ENCODE measurements at places on chromosomes 6 and 20.

GRCh38 chr6:15522856-15523529 is 139.8 kb downstream of the DTNBP1 start:
- DNase-seq: no peak

GRCh38 chr20:54123587-54124180 is 50.1 kb downstream of the CYP24A1 start:
- DNase-seq: peak; percentile 99

DNA sequence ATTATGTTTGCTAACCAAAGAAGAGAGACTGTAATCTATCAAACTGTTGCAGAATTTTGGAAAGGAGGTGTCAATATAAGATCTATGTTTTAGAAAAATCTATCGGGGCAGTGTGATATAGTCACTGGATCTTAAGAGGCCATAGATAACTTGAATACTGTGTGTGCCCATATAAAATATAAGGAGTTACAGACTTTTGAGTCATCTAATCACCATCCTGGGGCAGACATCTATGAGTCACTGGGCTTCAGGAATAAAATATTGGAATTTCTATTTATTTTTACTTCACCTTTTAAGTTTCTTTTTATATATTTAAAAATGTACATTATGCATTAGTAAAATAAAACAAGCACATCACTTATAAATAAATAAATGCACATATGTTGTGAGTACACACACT is 509.3 kb upstream of the MAN1A1 start:
- peak; percentile 8 for DNase-seq

DNA sequence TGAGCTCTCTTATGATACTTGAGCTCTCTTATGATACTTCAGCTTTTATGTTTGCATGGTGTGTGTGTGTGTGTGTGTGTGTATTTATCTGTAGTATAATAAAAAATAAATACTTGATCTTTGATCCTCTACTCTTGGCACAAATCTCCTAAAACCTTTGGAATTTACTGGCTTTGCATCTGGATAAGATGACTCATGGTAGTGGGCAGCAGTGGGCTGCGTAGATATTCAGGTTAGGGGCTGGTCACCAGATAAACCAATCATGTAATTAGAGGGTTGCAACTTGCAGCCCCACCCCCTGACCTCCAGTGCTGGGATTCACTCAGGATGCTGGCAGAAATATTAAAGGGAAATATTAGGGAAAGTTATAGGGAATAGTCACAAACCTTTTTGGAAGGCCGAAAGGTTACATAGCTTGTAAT is 151.9 kb upstream of the COL21A1 start:
- peak; percentile 10 for DNase-seq

GRCh38 chr6:101799531-101799930 is 406.0 kb downstream of the GRIK2 start:
- DNase-seq: no peak

DNA sequence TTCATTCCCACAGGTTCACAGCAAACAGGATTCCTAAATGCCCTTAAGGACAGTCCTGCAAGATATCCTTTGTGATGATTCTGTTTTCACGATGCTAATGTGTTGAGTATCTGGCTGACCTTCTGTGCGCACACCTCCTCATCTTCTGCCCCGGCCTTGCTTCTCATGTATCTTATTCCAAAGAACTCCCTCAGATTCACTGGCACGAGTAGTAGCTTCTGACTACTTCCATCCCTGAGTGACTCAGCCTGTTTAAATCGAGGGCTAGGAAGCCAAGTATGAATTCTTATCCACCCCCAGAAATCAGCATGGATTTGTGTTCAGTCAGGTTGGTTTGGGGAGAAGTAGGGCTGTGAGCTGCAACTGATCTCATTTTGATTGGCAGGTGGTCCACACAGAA is 190.2 kb upstream of the SNX9 start:
- DNase-seq: peak; percentile 81

- no peak for DNase-seq
These were observed 197.2 kb downstream of the TFAP2C start for GRCh38 chr20:56826306-56826704.

GRCh38 chr6:131568726-131569125 is 4.3 kb upstream of the ARG1 start:
- no peak for DNase-seq

- no peak for DNase-seq
These were observed 33.1 kb upstream of the MLN start for GRCh38 chr6:33836806-33837469.

- no peak for DNase-seq
These were observed 356.3 kb upstream of the HSF2 start for GRCh38 chr6:122042960-122043735.

DNA sequence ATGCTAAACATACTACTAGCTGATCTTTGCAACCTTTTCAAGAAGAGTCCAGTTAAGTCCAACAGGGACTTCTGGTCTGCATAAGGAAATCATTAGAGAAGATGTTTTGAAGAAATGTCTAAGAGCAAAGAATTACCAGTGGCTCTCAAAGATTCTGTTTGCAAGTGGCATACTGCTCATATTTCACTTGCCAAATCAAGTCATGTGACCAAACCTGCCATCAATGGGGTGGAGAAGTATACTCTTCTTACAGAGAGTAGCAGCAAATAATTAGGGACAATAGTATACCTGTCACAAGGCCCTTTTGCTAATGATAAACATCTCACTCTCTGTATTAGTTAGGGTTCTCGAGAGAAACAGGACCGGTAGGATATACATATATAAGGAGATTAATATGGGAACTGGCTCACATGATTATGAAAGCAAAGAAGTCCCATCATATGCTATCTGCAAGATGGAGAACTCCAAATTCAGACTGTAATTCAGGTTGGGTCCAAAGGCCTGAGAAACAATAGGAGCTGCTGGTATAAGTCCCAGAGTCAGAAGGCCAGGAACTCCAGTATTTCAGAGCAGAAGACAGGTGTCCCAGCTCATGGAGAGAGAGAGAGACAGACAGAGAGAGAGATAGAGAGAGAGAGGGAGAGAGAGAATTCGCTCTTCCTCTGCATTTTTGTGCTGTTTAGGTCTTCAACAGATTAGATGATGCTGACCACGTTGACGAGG is 111.5 kb downstream of the LCA5 start:
- DNase-seq: no peak

- DNase-seq: no peak
These were observed 22.9 kb upstream of the SPO11 start for GRCh38 chr20:57306747-57307146.

DNA sequence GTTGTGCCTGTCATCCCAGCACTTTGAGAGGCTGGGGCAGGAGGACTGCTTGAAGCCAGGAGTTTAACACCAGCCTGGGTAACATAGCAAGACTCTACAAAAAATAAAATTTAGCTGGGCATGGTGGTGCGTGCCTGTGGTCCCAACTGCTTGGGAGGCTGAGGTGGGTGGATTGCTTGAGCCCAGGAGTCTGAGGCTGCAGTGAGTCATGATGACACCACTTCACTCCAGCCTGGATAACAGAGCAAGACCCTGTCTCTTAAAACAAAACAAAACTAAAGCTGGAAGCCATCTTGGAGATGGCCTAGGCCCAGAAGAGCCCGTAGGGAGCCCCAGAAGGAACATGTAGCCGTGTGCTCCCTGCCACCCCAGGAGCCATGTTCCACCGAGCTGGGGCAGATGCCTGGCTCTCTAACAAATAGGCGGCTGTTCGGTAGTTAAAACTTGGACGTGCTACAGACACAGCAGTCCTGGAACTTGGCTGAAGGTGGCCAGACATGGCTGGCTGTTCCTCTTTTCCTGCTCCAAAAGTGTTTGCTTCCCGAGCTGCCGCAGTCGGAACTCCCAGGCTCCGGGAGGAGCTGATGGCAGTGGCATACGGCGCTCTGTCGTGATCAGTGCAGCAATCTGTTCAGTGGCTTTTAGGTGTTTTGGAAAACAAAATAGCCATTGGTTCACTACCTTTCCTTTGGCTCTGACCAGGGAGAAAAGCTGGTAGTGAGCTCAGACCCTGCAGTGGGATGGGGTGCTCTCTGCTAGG is 37.0 kb downstream of the DYNLT1 start:
- DNase-seq: peak; percentile 38

DNA sequence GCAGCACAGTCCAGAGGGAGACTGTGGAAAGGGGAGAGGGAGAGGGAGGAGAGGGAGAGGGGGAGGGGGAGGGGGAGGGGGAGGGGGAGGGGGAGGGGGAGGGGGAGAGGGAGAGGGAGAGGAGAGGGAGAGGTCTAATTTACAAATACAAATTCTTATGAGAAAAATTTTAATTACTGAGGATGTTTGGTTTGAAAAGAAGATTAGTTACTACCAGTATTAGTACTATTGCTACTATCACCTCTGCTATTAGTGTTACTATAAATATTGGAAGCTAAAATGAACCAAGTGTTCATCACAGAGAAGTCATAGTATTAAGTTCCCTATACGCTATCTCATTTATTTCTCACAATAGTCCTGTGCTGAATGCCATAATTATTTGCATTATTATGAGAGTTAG is 14.3 kb upstream of the TSBP1 start:
- DNase-seq: no peak

- DNase-seq: no peak
These were observed 19.1 kb upstream of the RIN2 start for GRCh38 chr20:19738951-19739350.

DNA sequence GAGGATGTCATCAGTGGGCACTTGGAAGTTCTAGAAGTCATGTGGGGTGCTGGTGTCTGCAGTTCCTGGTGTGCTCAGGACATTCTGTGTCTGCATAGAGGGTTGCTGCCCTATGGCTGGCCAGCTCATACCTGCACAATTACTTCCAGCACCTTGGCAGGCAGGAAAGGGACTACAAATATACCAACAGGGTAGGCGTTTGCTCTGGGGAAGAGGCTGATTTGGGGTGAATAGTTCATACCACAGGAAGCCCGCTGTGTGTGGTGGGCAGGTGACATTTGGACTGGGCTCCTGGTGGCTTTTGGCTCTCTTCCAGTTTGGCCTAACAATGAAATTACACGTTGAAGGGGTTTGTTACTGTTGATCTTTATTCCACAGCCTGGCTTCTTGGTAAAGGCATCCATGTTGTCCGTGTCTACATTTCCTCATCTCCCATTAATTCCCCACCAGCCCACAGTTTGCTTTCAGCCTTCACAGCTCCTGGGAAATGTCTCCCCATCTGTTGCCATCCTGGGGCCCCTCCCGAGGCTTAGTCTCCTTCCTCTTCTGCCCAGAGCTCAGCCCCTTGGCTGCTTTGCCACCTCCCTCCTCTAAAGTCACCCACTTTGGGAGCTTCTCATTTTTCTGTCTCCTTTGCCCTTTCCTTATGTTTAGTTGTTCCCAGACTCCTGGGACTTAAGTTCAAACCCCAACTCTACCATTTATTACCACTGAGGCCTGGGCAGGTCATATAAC is 88.1 kb downstream of the RSPH3 start:
- no peak for DNase-seq

- DNase-seq: no peak
These were observed 382.7 kb downstream of the C6orf118 start for GRCh38 chr6:164926686-164927085.

- DNase-seq: no peak
These were observed 16.4 kb upstream of the BTN1A1 start for GRCh38 chr6:26483727-26484126.

DNA sequence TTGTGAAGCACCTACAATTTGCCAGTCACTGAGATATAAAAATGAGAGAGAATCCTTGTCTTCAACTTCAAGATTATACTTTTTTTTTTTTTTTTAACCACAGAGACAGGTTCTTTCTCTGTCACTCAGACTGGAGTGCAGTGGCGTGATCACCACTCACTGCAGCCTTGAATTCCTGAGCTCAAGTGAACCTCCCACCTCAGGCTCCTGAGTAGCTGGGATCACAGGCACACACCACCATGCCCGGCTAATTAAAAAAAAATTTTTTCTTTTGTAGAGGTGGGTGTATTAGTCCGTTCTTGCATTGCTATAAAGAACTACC is 51.6 kb upstream of the PMEPA1 start:
- no peak for DNase-seq

- no peak for DNase-seq
These were observed 708.9 kb downstream of the RFPL4B start for GRCh38 chr6:113055998-113056397.

GRCh38 chr20:547394-547793 is 3.8 kb upstream of the CSNK2A1 start:
- no peak for DNase-seq

DNA sequence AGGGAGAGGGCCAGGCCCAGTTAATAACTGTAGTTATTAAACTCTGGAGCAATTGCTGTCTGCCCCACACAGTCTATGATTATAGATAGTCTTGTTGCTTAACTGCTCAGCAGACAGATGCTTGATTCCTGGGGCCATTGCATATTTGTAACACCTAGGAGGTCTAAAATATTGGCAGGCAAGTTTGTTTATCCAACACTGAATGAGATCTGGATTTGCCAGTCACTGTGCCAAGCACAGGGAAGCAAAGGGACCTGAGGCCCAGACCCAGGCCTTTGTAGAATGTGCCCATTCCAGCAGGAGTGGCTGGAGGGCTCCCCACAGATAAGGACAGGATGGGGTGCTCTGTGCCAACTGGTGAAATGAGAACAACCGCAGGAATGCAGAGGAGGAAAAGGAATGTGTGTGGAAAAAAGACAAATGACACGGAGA is 17.6 kb upstream of the ENTPD6 start:
- no peak for DNase-seq

DNA sequence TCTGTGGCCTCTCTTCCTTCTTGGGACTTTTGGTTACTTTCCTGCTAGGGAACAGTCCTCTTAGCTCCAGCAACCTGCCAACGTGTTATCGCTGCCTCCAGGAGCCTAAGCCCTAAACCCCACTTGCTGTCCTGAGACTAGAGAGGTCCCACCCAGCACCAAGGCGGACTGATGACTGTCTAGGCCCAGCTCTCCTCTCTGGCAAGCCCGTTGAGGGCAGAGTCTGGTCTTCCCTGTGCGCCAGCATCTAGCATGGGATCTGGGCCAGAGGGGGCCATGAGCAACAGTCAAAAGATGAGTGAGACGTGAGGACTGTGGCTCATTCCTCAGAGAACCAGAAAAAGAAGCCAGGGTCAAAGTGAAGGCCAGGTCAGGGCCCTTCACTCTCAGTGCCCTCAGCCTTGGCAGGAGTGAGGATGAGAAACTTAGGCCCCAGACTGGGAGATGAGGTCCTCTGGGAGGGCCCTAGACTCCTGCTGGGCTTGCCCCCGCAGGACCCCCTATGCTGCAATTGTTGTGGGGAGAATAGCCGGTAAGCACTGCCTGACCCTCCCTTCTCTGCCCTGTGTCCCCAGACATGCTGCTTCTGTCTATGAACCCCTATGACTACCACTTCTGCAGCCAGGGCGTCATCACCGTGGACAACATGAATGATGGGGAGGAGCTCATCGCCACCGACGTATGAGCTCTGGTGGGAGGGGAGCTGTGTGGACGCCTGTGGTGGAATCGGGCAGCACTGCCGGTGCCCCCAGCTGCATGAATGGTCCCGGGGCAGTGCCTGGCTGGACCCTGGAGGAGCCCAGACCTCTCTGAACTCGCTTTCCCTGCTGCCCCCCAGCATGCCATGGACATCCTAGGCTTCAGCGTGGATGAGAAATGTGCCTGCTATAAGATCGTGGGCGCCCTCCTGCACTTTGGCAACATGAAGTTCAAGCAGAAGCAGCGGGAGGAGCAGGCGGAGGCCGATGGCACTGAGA is 30.9 kb downstream of the MYH7B start:
- DNase-seq: no peak

DNA sequence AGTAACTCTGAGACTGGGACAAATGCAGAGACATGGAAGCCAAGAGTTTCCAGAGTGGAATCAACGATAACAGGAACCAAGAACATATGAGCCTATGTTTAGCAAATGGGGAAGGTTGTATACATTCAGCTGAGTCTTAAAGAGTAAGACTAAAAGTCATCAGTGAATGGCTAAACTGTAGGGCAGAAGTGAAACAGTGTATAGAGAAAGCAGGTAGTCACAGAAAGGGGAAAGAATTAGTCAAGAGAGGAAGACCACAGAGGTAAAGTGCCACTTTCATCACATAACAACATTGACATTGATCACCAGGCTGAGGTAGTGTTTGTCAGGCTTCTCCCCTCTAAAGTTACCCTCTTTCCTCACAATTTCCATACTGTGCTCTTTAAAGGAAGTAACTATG is 306.5 kb upstream of the SPTLC3 start:
- DNase-seq: no peak

Data from iris pigment epithelial cell (primary cell).